ENCODE measurements at places on chromosomes 5 and 9.
A peak's percentile ranks its signal among the peaks of the same experiment; 100 is the strongest.

GRCh38 chr5:166369807-166370206, 1921.6 kb upstream of the WWC1 start:
- H3K27me3 ChIP-seq = no peaks in the 10 kb centered on the region
- no peaks in the 10 kb centered on the region for H3K36me3 ChIP-seq
- no peak overlapping the region for H3K27ac ChIP-seq

GRCh38 chr9:36834736-36835135, 199.3 kb downstream of the PAX5 start:
- H3K27ac ChIP-seq = no peak overlapping the region
- no peaks in the 10 kb centered on the region for H3K36me3 ChIP-seq
- no peaks in the 10 kb centered on the region for H3K4me1 ChIP-seq

DNA sequence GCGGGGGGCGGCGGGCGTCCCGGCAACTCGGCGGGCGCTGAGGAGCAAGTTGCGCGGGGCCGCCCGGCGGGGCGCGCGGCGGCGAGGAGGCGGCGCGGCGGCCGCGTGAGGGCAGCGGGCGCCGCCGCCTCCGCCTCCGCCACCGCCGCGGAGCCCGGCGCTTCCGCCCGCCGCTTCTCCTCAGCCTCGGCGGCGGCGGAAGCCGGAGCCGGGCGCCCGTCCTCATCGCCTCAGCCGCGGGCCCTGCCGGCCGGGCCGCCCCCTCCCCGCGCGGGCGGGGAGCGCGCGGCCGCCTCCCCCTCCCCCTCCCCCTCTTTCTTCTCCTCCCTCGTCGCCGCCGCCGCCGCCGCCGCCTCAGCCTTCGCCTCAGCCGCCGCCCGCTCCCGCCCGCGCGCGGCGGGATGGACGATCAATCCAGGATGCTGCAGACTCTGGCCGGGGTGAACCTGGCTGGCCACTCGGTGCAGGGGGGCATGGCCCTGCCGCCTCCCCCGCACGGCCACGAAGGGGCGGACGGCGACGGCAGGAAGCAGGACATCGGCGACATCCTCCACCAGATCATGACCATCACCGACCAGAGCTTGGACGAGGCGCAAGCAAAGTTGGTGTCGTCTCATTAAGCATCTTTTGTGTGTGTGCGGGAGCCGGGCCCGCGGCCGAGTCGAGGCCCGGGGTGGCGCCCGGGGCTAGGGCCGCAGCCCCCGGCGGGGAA, at the start of gene PBX3:
PBX3 (plus strand) TSS at position 321 of the 712 bp plus-strand sequence.
- peaks cover 10% of the 10 kb centered on the region for H3K36me3 ChIP-seq
- H3K27ac ChIP-seq = peak within 1 kb of the TSS; percentile 86

GRCh38 chr5:92909602-92909962, 671.4 kb downstream of the NR2F1-AS1 start:
- H3K36me3 ChIP-seq = no peaks in the 10 kb centered on the region
- DNase-seq = no peak
- H3K27ac ChIP-seq = no peak overlapping the region
- H3K4me1 ChIP-seq = no peaks in the 10 kb centered on the region
- no peaks in the 10 kb centered on the region for H3K27me3 ChIP-seq
- H3K4me3 ChIP-seq = no peak overlapping the region

DNA sequence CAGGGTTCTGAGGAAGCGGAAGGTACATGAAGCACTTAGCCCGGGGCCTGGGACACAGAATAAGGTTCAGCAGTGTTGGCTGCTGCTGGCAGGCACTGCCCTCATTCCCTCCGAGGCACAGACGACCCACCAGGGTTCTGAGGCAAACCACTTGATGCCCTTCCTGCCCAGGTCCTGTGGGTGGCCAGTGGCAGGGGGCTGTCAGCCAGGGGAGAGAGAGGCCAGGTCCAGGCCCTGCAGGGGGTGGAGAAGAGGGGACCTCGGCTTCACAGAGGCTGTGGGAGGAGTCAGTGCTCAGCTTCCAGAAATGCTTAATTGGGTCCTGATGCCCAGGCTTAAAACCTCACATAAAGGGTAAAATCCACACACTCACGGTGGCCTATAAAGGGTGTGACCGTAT, 4.4 kb upstream of the ZDHHC12 start:
- DNase-seq = no peak
- peaks cover 38% of the 10 kb centered on the region for H3K4me1 ChIP-seq
- H3K27me3 ChIP-seq = no peaks in the 10 kb centered on the region
- H3K36me3 ChIP-seq = peaks cover 10% of the 10 kb centered on the region
- H3K4me3 ChIP-seq = no peak overlapping the region

DNA sequence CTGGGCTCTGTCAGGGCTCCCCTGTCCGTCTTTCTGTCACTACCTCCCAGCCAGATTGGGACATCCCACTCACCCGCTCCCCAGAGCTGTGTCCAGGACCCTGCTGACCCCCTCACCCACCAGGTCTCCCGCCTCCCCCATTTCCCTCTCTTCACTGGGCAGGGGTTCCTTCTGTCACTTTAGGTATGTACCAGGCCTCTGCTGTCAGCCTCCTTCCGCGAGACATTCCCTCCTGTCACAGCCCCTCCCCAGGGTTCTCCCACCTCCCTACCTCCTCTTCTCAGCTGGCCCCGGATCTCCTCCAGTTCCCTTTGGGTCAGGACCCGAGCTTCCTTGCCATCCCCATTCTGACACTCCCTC, 488 bp downstream of the POLR1E start:
- H3K4me1 ChIP-seq = peaks cover 47% of the 10 kb centered on the region
- H3K4me3 ChIP-seq = peak overlapping the region; percentile 99
- DNase-seq = no peak
- peaks cover 35% of the 10 kb centered on the region for H3K36me3 ChIP-seq
- peak overlapping the region; percentile 93 for H3K27ac ChIP-seq

DNA sequence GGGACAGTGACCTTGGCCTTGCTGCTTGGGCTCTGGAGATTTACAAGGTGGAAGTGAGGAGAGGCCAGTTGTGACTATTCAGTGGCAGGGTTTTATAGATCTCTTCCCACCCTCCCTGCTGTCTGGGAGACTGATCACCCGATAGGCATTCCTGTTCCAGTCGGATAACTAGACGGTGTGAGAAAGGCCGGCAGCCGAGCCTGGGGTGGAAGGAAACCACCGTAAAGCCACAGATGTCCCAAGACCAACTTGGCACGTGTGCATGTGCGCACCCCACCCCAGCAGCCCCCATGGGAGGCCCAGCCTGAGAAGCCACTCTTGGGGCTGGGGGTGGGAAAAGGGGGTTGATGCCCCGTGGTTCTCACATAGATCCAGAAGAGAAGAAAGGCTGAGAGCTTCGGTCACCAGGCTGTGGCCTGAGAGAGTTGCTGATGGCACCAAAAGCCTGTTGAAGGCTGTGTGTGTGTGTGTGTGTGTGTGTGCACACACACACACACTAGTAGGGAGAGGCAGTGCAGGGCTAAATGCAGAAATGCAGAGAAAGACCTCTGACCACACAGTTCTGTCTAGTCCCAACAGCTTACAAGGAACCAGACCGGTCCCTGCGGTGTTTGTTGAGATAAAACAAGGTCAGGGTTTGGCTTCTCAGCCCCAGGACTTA, 225.8 kb downstream of the FANCC start:
- no peak overlapping the region for H3K27ac ChIP-seq
- peaks cover 13% of the 10 kb centered on the region for H3K4me1 ChIP-seq
- no peaks in the 10 kb centered on the region for H3K27me3 ChIP-seq
- H3K4me3 ChIP-seq = no peak overlapping the region
- DNase-seq = no peak

- H3K4me3 ChIP-seq = no peak overlapping the region
- DNase-seq = no peak
- peaks cover 40% of the 10 kb centered on the region for H3K4me1 ChIP-seq
- no peaks in the 10 kb centered on the region for H3K27me3 ChIP-seq
These were observed 958 bp downstream of the CD180 start for GRCh38 chr5:67195406-67196275.

- H3K4me1 ChIP-seq = peaks cover 31% of the 10 kb centered on the region
- DNase-seq = no peak
- no peak overlapping the region for H3K4me3 ChIP-seq
- H3K27ac ChIP-seq = no peak overlapping the region
- no peaks in the 10 kb centered on the region for H3K36me3 ChIP-seq
These were observed 66.6 kb downstream of the ANGPTL2 start for GRCh38 chr9:127055745-127056402.

- no peak for DNase-seq
- no peaks in the 10 kb centered on the region for H3K27me3 ChIP-seq
- no peak overlapping the region for H3K4me3 ChIP-seq
- H3K36me3 ChIP-seq = no peaks in the 10 kb centered on the region
These were observed 512.9 kb downstream of the EFNA5 start for GRCh38 chr5:107157809-107158208.

DNA sequence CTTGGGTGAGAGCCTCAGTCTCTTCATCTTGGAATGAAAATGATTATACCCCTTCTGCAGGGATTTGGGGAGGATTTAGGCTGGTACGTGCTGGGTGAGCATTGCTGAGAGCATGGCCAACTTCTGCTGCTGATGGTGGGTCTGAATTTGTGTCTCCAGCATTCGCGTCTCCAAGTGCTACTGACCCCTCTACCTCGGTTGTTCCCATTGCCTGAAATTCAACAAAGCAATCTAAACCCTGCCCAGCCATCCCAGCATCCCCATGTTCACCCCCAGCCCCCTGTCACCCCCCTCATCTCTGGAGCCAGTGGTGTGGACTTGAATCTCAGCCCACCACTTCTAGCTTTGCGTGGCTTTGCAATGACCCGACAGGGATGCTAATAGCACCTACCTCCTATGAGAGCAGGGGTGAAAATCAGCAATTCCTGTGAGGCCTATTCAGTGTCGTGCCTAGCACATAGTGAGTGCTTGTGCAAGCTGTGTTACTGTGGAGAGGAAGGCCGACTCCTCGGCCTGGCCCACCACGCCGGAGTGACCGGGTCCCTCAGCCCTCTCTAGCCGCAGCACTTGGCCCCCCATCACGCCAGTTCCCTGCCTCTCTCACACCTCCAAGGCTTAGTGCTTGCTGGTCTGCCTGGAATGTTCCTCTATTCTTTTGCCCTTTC, 43.4 kb upstream of the SH3PXD2B start:
- DNase-seq = peak; percentile 9
- no peak overlapping the region for H3K27ac ChIP-seq
- no peak overlapping the region for H3K4me3 ChIP-seq

DNA sequence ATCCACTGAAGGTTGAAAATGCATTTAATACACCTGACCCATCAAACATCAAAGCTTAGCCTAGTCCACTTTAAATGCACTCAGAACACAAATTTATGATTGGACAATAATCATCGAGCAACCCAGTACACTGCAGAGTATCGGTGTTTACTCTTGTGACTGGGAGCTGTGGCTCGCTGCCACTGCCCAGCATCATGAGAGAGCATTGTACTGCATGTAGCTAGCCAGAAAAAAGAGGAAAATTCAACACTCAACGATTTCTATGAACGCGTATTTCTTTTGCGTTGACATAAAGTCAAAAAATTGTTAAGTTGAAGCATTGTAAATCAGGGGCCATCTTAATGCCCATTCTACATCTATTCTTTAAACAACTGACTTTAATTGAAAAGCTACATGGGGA, 95.1 kb upstream of the CD180 start:
- no peaks in the 10 kb centered on the region for H3K27me3 ChIP-seq
- DNase-seq = no peak
- no peaks in the 10 kb centered on the region for H3K36me3 ChIP-seq
- no peaks in the 10 kb centered on the region for H3K4me1 ChIP-seq
- H3K4me3 ChIP-seq = no peak overlapping the region

DNA sequence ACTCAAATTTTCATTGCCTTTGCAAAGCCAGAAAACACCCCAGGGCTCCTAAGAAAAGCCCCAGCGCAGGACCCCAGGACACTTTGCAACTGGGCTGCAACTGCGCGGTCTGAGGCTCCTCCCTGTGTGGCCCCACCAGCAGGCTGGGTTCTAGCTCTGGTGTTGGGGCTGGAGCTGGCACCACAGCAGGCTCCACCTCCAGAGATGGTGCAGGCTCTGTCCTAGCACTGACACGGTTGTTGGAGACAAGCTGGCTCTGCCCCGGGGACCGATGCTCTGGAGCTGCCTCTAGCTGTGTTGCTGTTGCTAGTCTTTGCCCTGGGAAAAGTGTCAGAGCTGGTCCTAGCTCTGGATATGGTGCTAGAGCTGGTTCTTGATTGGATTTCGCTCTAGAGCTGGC, 13.6 kb downstream of the LCN10 start:
- peak overlapping the region; percentile 58 for H3K4me3 ChIP-seq
- peaks cover 29% of the 10 kb centered on the region for H3K36me3 ChIP-seq
- no peaks in the 10 kb centered on the region for H3K27me3 ChIP-seq
- peaks cover 34% of the 10 kb centered on the region for H3K4me1 ChIP-seq

DNA sequence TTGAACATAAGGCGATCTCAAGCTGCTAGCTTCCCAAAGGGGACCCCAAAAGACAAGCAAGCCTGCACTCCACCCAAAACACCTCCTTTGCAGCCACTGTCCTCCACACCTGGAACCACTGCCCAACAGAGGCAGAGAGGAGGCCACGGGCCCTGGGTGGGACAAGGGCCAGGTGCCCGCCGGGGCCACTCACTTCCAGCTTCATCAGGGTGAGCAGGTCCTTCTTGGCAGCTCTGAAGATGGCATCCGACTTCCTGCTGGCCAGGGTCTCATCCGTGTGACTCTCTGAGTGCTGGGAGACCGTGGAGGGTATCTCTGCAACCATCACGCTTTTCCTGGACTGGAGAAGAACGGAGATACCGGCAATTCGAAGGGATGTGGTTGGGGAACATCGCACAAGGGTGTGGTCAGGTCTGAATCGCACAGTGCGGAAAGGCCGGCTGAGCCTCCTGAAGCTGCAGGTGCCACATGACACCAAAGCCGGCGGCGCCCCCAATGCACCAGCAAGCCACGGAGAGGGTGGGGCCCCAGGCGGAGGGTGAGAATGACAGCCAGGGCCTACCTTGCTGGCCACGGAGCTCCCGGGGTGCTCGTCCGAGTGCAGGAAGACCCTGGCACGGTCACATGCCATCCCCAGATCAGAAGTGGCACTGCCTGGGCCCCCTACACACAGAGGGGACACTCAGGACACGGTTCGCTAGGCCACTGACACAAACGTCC, 44.6 kb downstream of the PNPLA7 start:
- no peak overlapping the region for H3K27ac ChIP-seq
- H3K4me1 ChIP-seq = peaks cover 5% of the 10 kb centered on the region
- H3K4me3 ChIP-seq = no peak overlapping the region
- no peaks in the 10 kb centered on the region for H3K27me3 ChIP-seq
- DNase-seq = no peak

DNA sequence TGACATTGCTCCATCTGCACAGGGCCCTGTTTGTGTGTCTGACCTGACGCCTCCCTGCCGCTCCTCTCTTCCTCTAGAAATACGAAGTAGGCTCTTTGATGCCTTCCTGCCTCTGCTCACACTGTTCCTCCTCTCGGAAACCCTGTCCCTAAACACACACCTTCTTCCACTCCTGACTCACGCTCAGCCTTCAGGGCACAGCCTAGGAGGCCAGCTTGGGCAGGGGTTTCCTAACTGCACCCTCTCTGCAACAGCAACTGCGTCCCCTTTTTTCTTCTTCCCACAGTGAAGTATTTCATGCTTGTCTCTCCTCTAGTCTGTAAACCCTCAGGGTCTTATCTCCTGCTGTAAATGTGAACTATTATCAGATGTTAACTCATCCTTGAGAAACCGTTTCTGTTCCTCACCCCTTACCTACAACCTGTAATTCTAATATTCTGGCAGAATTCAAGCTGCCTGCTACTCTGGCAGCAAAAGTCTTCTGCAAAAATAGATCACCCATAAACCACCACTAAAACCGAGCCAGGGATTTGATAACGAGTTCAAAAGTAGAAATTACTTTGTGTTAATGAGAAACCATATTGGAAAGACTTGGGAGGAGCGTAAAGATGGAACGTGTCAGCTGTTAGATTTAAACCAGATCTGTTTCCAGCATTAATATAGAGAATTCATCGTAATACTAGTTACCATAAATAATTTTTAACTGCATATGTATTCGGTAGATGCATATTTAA, 100.2 kb downstream of the DAPK1 start:
- DNase-seq = no peak
- no peaks in the 10 kb centered on the region for H3K36me3 ChIP-seq
- H3K27me3 ChIP-seq = peaks cover 15% of the 10 kb centered on the region
- no peak overlapping the region for H3K4me3 ChIP-seq
- no peak overlapping the region for H3K27ac ChIP-seq

Data from activated CD4-positive, alpha-beta memory T cell treated with anti-CD3 and anti-CD28 coated beads, Interleukin-2, amount 10 ng/mL, durations not matched to agents 7 days and 5 days (primary cell).